BE2C (cell line): ENCODE measurements at places on chromosomes 12 and 14.
A peak's percentile ranks its signal among the peaks of the same experiment; 100 is the strongest.

- no peak for DNase-seq
Measured at GRCh38 chr12:92673756-92674155, 29.0 kb upstream of the PLEKHG7 start.

GRCh38 chr12:48968467-48968866, 3.1 kb downstream of the WNT10B start:
- no peak for DNase-seq

GRCh38 chr14:82075566-82075965, 541.9 kb upstream of the SEL1L start:
- DNase-seq, result no peak

- peak; percentile 13 for DNase-seq
Measured at GRCh38 chr14:50829489-50830043, 1.4 kb downstream of the NIN start.

DNA sequence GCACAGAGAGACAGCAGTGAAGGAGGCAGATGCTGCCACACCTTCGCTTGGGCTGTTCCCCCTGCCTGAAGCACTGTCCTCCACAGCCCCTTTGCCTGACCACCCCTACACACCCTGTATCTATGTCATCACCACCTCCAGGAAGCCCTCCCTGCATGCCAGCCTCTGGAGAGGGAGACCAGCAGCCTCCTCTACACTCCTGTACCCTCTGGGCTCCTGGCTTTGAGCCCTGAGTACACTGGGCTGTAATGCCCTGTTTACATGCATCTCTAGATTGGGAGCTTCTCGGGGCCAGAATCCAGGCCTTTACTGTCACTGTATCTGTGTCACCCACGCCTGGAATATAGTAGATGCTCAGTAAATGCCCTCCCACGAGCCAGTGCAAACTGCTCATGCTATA, 5.9 kb upstream of the TMEM119 start:
- DNase-seq, result no peak

DNA sequence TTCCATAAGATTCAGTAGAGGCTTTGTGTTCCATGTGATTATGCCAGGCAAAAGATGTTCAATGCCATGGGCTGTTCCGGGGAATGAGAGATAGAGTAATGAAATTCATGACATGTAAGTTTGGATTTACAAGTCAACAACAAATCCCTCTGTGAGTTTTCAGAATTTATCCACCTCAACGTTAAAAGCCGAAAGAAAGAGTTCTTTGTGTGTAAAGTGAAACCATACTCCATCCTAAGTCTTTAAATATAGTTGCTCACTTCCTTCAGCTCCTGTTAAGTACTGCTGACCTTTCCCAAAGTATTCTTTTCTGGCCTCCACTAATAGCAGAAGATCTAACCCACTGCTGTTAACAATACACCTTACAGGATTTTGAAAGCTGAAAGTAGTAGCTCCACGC, 190.0 kb downstream of the TMX1 start:
- DNase-seq, result no peak

GRCh38 chr12:23169696-23170013, 544.7 kb downstream of the ETNK1 start:
- DNase-seq, result peak; percentile 44

- DNase-seq, result no peak
Measured at GRCh38 chr12:130847112-130847511, 8.1 kb upstream of the STX2 start.

- no peak for DNase-seq
Measured at GRCh38 chr12:62426089-62426488, 40.5 kb upstream of the MON2 start.

GRCh38 chr12:118065380-118065779, 4.4 kb upstream of the WSB2 start:
- DNase-seq, result no peak

DNA sequence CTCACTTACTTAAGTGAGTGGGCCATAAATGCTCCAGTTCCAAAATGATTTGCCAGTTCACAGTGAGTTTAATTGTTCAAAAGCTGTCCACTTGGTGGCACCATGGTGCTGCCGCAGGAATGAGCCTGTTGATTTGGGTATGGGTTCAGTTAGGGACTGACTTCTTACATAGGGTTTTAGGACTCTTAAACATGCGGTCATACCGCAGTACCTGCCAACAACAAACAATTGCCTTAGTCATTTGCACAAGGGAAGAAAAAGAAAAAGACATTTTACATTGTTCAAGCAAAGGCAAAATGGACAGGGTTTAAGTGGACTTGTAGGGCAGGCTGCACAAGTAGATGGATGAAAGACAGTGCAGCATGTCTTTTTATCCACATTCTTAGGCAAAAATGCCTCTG, 80.0 kb upstream of the DBX2 start:
- peak; percentile 55 for DNase-seq

- no peak for DNase-seq
Measured at GRCh38 chr12:100793182-100793581, 1.4 kb upstream of the ANO4 start.

GRCh38 chr14:102589761-102590290, 2.6 kb upstream of the RCOR1 start:
- no peak for DNase-seq

GRCh38 chr12:76914102-76914859, 35.5 kb upstream of the CSRP2 start:
- no peak for DNase-seq

- no peak for DNase-seq
Measured at GRCh38 chr12:101858361-101858760, 19.0 kb upstream of the DRAM1 start.

DNA sequence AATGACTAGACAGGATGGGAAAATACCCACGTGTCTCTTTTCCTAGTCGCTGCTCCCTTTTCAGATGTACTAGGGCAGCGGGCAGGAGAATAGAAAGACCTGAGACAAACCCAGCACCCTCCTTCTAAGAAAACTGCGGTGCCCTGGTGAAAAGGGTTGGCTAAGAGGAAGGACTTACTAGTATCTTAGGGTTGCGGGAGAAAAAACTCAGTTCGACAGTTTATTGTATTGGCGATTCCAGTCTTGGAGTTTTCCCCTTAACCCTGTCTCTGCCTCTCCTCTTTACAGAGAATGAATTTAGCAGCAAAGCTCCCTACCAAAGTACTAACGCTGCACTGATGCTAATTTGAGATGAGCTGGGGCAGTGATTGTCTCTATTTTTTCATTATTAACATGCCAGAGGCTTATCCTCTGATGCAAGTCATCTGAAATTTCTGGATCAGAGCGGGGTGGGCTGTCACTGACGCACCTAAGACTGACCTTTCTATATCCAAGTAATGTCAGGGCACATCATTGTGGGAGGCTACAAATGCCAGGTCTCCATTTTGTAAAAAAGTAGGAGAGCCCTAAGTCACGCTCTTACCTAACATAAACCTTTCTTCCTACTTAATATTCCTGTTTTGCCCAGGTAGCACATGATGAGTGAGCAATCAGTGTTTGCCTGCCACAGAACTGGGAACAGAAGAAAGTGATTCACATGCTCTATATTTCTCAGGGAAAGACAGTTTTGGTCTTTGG, 916 bp upstream of the PAWR start:
- no peak for DNase-seq

DNA sequence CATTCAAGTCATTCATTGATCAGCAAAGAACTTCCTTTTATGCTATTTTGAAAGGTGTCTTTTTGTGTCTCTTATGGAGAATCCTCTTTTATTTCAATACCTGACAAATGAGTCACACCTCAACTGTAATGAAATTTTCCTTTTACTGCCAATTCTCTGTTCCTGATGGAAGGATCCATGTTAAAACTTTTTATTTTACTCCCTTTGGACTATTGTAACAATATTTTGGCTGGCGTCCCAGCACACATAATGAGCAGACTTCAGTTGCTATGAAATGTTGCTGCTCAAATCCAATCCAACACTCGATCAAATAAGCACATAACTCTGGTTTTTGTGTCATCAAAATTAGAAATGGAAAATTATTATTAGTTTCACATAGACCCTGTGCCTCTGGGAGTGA, 21.9 kb upstream of the SLC15A5 start:
- no peak for DNase-seq

DNA sequence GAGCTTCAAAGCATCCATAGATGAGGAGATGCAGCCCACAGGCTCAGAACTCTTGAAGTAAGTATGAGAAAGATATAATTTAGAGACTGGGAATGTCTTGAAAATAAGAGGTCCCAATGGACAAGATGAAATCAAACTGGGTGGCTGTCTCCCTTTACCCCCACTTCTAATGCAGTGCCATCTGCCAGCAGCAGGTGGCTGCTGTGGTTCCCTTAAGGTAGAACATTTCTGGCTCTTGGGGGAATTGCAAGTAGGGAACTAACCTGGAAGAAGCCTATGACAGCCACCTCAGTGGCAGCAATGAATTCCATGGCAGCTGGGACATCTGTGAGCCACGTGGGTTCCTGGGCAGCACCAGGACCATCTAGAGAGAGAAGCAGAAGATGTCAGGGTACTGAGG, 648 bp downstream of the ERP27 start:
- no peak for DNase-seq

- DNase-seq, result no peak
Measured at GRCh38 chr14:29391231-29391630, 536.4 kb downstream of the PRKD1 start.

DNA sequence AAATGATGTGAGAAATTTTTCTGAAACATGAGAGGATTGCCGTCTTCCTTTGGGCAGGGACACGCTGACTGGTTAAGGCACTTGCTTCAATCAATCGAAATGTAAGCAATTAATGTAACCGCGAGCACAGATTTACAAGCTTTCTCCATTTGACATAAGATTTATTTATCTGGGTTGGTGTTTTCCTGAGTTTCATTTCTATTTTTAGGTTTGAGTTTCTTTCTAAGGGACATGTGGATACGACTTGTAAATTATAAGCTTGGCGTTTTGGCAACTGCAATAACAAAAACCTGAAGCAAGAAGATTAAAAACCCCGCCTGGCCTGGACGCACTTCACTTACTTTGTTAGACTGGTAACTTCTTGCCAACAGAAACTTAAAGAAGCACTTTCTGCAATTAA, 20.3 kb upstream of the SINHCAF start:
- DNase-seq, result no peak
